Bronchial epithelial cell (primary cell): ENCODE measurements at places on chromosomes 13 and 19. TPM values are rescaled to one million over a fixed set of nuclear protein-coding genes. Genes with fewer than 3 reads are reported as not detected.

- no peak for DNase-seq
Measured at GRCh38 chr13:21018220-21018619, 43.2 kb downstream of the LATS2 start.

GRCh38 chr13:25181597-25181996, 9.5 kb upstream of the AMER2 start:
- DNase-seq, result no peak

- no peak for DNase-seq
Measured at GRCh38 chr13:110980921-110981320, 66.1 kb upstream of the ANKRD10 start.

DNA sequence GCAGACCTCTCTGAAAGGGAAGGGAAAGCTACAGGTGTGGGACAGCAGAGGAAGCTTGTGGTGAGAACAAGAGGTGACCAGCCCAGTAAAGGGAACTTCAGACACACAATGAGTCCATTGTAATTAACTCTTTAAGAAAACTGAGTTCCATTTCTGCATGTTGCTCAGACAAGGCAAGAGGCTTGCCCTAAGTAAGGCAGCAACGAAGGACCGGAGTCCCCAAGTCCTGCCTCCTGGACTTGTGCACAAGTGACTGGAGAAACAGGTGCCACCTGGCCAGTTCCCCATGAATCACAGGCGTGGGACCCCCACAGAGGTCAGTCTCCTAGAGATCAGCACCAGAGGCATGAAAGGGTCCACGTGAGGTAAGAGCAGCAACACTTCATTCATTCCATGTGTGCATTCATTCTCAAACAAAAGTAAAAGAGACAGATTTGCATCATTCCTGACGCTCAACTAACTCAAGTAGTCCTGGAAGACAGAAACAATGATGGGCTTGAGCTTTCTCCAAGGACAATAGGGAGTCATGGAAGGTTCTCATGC, 14.7 kb upstream of the SIGLEC6 start:
- DNase-seq, result no peak

DNA sequence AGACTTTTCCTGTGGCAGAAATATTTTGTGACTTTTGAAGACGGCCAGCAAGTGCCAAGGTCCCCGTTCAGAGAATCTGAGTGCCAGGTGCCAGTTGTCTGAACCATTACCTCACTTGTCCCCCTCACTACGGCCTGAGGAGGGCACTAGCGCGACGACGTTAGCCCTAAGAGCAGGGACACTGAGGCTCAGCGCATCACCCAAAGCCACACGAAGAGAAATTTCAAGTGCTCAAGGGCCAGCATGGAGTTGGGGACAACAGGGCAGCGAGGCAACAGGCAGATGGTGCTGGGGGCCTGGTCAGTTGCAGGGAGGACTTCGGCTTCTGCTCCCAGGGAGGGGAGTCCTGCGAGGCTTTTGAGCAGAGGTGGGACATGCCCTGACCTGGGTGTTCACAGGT, 9.5 kb upstream of the TYK2 start:
- no peak for DNase-seq

GRCh38 chr19:7801020-7801570, 28.9 kb upstream of the EVI5L start:
- DNase-seq, result no peak

KLK15 gene
- total RNA-seq, result not detected in 2 replicates

DNA sequence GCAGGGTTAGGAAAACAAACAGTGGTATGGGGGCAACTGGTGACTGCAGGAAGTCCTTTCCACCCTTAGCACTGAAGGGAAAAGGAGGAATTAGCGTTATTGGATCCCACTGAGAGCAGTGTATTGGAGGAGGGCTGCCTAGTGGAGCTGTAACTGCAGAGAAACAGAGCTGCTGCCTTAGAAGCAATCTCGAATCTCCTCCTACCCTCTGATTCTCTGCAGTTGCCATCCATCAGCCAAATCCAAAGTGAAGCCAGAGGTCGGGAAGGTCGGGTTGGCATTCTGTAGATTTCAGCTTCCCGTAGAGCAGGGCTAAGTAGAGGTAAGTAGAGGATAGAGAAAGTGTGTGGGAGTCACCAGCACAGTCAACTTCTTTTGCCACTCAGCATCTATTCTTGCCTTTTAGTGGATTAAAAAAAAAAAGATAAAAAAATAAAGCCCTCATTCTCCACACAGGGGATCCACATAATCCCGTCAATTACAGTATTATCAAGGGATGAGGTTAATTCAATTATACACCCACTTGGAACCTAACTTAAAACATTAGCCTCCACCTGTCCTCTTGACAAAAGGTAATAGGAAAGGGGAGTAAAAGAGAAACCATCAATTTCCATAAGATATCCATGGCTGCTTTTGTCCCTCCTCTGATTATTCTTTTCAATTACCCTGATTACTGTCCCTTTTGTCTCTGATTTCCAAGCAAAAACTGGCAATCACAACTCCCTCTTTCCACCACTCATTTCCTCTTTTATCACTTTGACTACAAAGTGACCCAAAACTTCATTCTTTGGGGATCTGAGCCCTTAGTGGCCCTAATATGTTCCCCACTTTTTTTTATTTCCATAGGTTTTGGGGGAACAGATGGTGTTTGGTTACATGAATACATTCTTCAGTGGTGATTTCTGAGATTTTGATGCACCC, 234.7 kb downstream of the RBM26 start:
- DNase-seq, result no peak

DNA sequence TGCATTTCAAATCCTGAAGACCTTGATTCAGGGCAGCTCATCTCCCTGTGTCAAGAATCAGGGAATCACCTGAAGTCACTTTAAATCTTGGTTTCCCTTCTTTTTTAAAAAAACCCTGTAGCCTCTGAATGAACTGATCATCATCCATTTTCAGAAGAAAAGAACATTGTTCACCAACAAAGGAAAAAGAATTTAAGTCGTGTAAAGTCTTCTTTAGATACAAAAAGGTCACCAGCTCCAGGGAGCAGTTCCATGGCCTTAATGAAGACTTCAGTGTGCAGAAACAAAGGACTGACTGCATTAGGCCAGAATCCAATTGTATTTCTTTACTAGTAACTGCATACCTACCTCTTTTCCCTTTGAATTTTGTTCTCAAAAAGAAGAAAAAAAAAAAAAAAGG, 245.0 kb downstream of the ABCC4 start:
- no peak for DNase-seq

KCNJ14 gene
- total RNA-seq, result 1.0 and 1.1 TPM in 2 replicates

ZNF558 gene
- total RNA-seq, result 30.5 and 40.3 TPM in 2 replicates

- no peak for DNase-seq
Measured at GRCh38 chr13:57704031-57704430, 72.5 kb downstream of the PCDH17 start.

DNA sequence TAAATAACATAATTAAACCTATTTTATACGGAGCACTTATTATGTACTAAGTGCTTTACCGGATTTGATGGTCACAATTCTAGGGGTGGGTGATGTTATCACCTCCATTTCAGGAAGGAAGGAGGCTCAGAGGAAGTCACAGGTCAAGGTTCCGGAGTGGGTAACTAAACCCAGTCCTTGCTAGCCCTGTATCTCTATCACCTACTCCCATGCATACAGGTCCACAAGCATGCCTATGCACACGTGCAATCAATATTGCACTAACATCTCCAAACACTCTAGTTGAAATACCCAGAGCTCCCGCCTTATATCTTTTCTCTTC, 17.8 kb upstream of the FOSB start:
- no peak for DNase-seq

DNA sequence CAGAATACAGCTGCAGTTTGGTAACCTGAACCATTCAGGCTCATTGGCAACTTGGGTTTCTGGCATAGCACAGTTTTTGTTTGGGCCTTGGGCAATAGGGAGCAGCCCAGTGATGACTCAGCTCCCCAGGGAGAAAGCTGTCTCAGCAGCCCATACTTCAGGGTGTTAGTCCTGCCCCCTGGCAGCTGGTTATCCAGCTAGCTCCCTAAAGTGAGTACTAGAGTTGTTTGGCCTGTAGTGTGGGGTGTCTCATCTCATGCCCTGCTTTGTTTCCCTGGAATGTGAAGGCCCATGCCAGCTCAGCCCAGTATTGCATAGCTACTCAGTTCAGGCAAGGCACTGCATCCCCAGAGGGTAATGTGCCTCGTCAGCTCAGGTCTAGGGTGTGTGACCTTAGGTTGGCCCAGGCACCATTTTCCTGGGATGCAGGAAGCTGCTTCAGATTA, 18.2 kb upstream of the ZNF543 start:
- DNase-seq, result peak; percentile 98

- peak; percentile 17 for DNase-seq
Measured at GRCh38 chr19:21604351-21604926, 99.0 kb downstream of the ZNF429 start.

DNA sequence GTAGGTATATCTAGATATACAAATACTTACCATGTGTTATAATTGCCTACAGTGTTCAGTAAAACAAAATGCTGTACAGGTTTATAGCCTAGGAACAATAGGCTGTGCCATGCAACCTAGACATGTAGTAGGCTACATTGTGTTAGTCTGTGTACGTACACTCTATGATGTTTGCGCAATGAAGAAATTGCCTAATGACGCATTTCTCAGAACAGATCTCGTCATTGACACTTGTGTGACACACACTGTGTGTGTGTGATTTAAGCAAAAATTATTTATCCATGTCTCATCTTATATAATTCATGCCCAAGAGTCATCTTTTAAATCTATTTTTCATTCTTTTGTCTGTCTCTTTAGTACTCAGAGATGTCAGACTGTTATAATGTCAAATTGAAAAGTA, 1888.8 kb upstream of the PCDH20 start:
- no peak for DNase-seq

DNA sequence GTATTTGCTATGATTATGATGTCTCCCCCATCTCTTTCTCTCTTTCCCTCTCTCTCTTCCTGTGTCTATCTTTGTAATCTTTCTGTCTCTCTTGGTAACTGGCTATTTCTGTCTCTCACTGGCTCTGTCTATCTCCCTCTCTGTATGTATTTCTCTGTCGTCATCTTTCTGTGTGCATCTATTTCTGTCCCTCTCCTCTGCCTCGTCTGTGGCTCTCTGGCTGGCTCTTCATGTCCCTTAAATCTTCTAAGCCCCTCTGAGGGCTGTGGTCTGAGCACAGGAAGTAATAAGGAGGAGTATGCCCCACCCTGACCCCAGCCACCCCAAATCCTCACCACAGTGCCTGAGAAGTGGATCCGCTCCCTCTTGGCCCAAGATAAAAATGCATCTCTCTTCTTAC, 104.4 kb downstream of the DNAJC15 start:
- no peak for DNase-seq

DNA sequence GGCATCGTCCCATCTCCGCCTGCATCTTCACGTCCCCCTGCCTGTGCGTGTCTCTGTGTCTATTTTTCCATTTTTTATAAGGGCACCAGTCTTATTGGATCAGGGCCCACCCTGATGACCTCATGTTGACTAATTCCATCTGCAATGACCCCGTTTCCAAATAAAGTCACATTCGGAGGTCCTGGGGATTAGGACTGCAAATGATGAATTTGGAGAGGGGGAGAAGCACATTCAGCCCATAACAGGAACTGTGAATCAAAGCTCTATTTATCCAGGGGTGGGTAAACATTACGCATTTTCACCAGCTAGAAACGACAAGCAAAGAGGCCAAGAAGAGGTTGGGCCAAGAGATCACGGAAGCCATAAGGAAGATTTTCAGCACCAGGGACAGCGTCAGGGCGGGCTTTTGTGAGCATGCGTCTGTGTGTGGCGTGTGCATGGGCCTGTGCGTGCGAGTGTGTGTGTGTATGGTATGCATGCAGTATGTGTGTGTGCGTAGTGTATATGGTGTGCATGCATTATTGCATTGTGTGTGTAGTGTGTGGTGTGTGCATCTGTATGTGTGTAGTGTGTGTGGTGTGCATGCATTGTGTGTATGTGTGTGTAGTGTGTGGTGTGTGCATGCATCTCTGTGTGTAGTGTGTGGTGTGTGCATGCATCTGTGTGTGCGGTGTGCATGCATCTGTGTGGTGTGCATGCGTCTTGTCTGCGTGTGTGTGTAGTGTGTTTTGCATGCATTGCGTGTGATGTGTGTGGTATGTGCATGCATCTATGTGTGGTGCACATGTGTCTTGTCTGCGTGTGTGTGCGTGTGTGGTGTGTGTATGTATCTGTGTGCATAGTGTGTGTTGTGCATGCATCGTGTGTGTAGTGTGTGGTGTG, 19.6 kb downstream of the CELF5 start:
- DNase-seq, result peak; percentile 47

DNA sequence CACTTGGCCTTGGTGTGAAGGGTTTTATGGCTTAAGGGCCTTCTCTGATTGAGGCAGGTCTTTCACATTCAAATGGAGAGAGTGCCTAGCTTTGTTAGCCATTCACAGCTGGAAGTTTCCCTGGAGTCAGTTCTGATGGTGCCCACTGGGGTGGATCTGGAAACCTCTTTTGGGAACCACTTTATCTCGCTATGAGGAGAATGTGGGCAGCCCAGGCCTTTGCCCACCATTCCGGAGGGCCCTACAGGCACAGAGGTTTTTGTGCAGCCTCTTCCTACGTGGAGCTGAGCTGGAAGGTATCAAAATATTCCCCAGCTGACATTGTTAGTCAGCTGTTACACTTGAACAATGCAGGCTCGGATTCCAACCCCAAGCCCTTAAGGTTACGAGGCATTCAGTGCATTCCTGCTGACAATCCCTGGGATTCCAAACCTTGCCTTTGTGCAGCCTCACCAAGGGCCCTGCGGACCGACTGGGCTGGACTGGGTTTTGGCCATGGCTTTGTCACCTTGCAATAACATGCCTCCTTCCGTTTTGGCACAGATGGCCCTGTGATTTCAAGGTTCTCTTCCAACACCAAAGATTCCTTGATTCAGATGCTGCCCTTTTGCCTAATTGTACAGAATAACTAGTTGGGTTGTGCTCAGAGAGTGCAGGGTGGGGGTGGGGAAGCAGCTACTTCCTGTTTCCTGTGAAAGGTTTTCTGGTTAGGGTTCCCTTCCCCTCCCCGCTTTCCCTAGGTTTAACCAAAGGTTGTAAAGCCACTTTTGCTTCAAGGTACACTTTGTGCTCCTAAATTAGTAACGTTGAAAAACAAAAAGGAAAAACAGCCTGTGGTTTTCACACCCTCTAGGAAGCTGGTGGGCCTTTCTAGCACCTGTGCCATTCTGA, 27.0 kb downstream of the SAE1 start:
- peak; percentile 42 for DNase-seq

DNA sequence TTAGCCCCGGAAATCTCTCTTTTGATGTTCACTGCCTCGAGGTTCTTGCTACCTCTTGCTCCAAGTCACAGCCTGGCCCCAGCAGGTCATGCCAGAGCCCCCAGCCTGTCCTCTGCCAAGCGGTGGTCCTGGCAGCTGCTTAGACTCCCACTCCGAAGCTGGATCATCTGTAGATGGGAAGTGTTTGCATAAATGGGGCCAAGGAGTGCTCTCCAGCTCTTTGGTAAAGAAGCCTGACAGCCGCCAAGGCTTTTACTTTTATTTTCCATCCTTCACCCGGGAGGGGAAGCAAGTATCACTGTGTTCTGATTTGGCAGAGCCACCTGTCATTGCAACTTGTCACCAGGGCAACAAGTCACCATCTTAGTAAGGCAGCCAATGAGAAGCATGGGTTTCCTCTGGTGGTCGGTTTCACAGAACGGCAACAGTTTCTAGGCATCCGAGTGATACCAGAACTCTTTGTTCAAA, 10.6 kb upstream of the RETN start:
- DNase-seq, result no peak

DNA sequence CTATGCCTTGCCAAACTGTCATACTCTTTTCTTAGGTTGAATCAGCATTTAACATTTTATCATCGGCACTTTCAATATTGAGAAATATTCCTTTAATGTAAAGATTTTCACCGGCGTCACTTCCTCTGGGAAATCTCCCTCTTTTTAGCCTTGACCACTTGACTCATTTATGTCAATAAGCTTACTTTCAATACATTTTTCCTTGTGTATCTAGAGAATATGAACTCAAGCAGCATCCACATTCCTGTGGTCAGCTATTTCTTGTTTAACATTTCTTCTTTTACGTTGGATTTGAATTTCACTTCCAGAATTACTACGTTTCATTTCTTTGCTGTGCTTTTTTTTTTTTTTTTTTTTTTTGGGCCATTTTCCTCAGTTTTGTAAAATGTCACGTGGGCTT, 271.2 kb upstream of the HTR2A start:
- DNase-seq, result peak; percentile 83
